ENCODE measurements at places on chromosomes 16 and 17.
A peak's percentile ranks its signal among the peaks of the same experiment; 100 is the strongest.

GRCh38 chr16:86846136-86846535 lies 267.8 kb downstream of the FOXL1 start:
- DNase-seq = no peak

GRCh38 chr16:69485816-69486215 lies 61.4 kb downstream of the CYB5B start:
- DNase-seq = no peak

DNA sequence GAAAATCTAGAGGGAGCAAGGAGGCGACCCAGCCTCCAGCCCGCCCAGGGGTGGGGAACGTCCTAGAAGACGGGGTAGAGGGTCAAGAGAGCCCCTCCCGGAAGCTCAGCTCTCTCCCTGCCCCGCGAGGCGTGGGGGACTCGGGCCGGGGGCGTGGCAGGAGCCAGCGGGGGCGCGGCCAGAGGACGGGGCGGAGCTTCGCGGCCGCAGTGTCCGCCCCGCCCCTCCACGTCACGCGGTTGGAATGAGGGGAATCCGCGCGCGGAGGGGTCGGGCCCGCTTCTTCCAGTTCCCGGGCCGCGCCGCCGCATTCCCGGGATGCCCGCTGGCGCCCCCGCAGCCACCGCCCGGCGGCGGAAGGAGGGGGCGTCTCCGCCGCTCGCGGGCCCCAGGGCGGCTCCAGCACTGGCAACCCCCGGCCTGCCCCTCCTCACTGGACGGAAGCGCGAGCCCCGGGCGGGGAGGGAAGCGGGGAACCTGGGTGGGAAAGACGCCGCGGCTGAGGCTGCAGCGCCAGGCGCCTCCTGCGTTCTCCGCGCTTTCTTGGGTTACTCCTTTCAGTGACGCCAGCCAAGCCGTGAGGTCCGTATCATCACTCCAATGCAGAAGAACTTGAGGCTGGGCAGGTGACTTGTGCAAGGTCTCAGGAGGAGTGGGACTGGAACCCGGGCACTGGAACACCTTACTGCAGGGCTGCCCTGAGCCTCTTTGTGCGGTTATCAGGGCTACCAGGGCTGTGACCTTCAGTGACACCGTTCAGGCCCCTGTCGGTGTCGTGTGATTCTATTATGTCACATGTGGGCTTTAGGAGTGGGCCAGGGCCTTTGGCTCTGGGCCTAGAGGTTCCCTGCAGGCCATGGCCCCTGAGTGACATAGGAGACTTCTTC lies 4.3 kb downstream of the MYO1C start:
- DNase-seq = peak; percentile 82

DNA sequence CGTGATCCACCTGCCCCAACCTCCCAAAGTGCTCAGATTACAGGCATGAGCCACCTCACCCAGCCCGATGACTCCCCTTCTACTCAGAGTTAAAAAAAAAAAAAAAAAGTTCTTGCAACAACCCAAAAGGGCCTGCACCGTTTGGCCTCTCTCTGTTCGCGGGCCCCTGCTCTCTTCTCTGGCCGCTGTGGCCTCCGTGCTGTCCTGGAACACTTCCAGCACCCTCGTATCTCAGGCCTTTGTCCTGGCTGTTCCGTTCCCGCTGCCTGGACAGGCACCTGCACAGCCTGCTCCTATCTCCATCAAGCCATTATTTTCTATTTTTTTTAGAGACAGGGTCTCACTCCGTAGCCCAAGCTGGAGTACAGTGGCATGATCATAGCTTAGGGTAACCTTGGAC lies 10.8 kb downstream of the MYO1C start:
- no peak for DNase-seq

- no peak for DNase-seq
Measured at GRCh38 chr17:39618956-39619785, 7.6 kb upstream of the PPP1R1B start.

- no peak for DNase-seq
Measured at GRCh38 chr16:11212798-11213196, 43.2 kb downstream of the SOCS1 start.

GRCh38 chr17:79044462-79044861 lies 20.5 kb downstream of the C1QTNF1 start:
- DNase-seq = no peak

GRCh38 chr16:57604177-57604576 lies 24.3 kb upstream of the ADGRG1 start:
- no peak for DNase-seq

- no peak for DNase-seq
Measured at GRCh38 chr17:32302037-32302436, 36.4 kb downstream of the RHBDL3 start.

- DNase-seq = no peak
Measured at GRCh38 chr16:84115919-84116719, 623 bp downstream of the MBTPS1 start.

DNA sequence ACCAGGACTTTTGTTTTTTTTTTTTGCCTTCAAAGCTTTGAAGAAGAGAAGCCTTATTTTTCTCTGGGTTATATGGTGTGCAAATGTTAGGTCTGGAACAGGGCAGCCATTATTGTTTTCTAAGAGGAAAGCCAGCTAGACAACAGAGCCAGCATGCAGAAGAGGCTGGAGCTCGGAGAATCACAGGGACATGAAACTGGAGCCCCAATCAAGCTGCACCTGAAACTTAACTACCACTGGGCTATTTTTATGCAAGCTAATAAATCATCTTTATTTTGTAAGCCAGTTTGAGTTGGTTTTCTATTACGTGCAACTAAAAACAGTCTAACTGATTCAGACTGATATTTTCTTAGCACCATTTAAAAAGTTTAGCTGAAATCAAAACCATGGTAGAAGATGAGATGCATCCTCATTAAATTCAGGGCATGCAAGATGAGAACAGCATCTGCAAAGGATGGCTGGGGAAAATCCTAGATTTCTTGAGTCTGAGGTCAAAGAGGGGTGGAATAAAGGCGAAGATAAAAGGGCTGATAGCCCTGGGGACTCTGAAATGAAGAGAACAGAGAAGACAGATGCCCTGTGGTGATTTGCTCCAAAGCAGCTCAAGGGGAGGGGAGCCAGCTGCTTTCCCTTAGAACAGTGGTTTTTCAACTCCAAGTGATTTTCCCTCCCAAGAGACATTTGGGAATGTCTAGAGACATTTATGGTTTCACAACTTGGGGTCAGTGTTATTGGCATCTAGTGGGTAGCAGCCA lies 177.1 kb upstream of the WSCD1 start:
- DNase-seq = no peak

GRCh38 chr17:73431401-73432205 lies 119.8 kb upstream of the CDC42EP4 start:
- no peak for DNase-seq

DNA sequence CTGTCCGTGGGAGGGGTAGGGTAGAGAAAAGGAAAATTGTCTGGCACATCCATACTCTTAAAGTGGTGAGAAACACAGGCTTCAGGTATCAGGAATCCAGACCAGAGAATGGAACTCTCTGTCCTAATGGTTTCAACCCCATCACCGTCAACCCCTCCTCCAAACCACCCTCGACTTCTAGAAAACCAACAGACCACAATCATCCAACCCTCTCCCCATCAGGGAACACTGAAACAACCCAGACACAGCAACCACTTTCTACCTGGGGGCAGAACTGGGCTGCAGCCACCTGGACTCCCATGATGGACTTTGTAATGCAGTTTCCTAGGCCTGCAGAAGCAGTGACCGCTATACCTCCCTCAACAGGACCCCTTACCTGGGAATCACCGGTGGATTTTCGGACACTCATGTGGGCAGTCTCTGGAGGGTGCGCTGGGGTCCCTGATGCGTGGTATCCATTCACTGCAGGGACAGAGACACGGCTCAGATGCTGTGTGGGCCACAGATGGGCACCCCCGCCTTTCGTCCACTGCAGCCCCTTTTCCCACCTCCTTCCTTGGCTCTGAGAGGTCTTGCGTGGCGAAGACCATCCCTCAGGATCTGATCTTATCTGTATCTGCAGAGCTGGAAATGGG lies 64.3 kb upstream of the RCVRN start:
- no peak for DNase-seq

DNA sequence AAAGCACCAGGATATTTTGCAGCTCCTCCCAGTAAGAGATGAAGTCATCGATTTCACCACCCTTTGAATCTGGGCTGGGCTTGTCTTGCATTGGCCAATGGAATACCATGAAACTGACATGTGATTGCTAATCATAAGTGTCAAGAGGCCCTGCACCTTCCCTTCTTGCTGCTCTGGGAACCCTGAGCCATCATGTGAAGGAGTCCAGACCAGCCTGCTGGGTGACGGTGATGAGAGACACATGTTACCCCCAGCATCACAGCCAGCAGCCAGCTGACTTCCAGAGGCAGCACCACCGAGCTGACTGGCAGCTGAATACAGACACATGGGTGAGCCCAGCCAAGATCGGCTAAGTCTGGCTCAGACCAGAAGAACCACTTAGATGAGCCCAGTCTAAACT lies 43.6 kb upstream of the CACNG4 start:
- DNase-seq = no peak

DNA sequence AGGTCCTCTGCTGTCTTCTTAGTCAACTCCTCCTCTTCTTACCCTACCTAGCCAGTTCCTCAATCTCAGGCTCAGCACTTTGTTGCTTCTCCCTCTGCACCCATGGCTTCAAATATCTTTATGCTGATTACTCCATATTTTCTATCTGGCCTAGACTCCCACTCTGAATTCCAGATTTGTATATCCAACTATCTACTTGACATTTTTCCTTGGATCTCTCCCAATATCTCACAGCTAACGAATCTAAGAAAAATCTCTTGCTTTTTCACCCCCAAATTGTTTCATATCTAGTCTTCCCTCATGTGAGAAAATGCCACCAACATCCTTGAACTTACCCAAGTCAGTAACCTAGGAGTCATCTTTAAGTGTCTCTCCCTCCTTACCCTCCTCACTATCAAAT lies 176.4 kb upstream of the ERCC4 start:
- no peak for DNase-seq

GRCh38 chr17:28147017-28147416 lies 104.5 kb downstream of the NLK start:
- DNase-seq = no peak

DNA sequence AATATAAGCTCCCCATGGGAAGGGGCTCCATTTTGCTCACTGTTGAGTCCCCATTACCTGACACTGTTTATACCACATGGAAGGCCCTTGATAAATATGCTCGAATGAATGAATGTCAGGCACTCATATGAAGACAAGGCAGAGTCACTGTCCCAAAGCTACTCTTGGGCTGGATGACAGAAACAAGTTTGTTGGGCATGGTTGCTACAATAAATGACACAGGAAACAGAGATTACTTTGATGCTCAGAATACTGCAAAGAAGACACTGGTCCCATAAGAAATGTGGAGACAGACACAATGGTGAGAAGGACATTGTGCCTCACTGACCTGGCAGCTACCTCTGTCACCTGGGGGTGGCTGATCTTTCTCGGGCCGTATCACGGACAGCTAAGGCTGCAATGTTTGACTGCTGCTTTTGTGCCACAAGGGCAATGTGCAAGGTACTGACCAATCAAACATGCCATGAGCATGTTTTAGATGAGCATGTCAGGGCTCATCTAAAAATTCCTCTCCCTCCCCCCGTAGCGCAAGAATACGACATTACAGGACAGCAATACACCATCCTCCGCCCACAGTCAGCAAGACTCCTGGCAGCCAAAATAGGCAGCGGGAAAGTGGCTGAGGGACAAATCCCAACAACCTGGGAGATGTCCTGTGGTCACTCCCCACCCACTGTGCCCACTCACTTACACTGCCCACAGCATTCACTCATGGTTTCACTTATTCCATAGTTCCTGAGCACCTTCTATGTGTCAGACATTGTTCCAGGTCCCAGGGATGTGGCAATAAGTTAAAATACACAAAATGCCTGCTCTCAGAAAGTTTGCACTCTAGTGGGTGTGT lies 5.0 kb downstream of the PIK3R6 start:
- no peak for DNase-seq

GRCh38 chr16:9817586-9817985 lies 364.6 kb downstream of the GRIN2A start:
- no peak for DNase-seq
